ENCODE measurements at places on chromosomes 7 and 10. TPM values are rescaled to one million over a fixed set of nuclear protein-coding genes. Genes with fewer than 3 reads are reported as not detected.

GFRA1 gene
- total RNA-seq = 10.9 TPM

INPP5A gene
- total RNA-seq = 11.1 TPM

CPN1 gene
- 0.26 TPM for total RNA-seq

MBLAC1 gene
- 3.5 TPM for total RNA-seq

CLRN3 gene
- total RNA-seq = not detected

GOLGA7B gene
- 3.6 TPM for total RNA-seq

Measured in A549 treated with Mapracorat at 1 μM for 4 hours (cell line).